ENCODE measurements at places on chromosomes 13 and 19. TPM values are rescaled to one million over a fixed set of nuclear protein-coding genes. Genes with fewer than 3 reads are reported as not detected.

ZNF486 gene
- total RNA-seq: 2.9 TPM

KCNK6 gene
- total RNA-seq: 14.3 TPM

GRCh38 chr19:14404312-14404711 is 14.8 kb downstream of the DDX39A start:
- no peak for DNase-seq

GRCh38 chr19:40945645-40946044 is 45.4 kb upstream of the CYP2B6 start:
- DNase-seq: no peak

TECR gene
- 119 TPM for total RNA-seq

All from mesenteric fat pad (tissue), 1 donor.